ENCODE measurements at places on chromosomes 16 and 17.

GRCh38 chr16:57196753-57197152, 10.6 kb downstream of the RSPRY1 start:
- no peak for DNase-seq

DNA sequence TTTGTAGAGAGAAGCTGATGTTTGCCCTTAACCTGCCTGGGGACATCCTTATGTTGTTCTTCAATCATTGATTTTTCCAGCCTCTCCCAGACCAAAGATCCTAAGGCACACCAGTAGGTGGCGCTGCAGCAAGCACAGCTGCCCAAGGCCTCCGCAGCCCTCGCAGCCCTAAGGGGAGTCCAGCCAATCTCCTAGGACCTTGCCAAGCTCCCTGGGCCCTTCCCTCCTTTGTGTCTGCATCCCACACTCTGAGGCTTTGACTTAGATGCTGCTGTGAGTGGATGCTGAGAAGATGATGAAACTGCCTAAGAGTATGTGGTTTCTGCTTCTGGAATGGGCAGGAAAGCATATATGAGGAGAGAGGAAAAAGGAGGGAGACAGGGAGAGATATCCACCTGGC, 47.1 kb downstream of the SPACA3 start:
- no peak for DNase-seq

- no peak for DNase-seq
Observed at GRCh38 chr16:3576211-3576610, 992 bp downstream of the NLRC3 start.

DNA sequence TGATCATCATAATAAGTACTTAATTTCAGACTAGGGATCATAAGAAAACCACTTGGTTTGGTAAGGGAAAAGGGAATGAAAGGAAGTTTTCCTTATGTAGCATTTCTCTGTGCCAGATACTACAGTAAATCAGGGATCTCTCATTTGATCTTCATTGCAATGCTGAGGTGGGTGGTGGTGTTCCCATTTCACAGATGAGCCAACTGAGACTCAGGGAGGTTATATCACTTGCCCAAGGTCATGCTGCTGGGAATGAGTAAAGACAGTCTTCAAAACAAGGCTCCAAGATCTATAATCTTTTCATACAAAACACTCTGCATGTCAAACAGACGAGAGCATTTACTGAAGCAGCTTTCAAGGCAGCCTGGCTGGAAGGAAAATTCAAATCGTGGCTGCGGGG, 124.6 kb downstream of the GP2 start:
- DNase-seq: no peak

GRCh38 chr17:32546031-32546444, 59.2 kb downstream of the CDK5R1 start:
- DNase-seq: no peak

GRCh38 chr17:62713086-62713881, 85.8 kb downstream of the MRC2 start:
- no peak for DNase-seq

DNA sequence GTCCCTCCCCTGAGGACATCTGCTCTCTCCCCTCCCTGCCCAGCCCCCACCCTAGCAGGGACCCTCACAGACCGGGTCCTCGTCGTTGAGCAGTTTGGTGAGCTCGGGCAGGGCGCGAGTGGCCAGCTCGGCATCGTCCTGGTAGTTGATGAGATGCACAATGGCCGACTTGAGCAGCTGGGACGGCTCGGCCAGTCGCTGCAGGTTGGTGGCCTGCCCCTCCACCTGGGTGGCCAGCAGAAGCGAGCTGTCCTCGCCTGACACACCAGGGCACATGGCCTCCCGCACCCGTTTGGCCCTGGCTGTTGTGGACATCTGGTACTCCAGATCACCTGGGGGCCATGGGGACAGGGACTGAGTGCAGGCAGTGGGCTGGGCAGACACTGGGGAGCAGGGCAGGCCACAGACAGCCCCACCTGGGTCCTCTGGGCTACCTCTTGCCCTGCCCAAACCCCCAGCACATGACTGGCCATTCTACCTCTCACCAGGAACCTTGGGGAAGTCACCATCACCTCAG, 17.1 kb downstream of the JUP start:
- DNase-seq: no peak

DNA sequence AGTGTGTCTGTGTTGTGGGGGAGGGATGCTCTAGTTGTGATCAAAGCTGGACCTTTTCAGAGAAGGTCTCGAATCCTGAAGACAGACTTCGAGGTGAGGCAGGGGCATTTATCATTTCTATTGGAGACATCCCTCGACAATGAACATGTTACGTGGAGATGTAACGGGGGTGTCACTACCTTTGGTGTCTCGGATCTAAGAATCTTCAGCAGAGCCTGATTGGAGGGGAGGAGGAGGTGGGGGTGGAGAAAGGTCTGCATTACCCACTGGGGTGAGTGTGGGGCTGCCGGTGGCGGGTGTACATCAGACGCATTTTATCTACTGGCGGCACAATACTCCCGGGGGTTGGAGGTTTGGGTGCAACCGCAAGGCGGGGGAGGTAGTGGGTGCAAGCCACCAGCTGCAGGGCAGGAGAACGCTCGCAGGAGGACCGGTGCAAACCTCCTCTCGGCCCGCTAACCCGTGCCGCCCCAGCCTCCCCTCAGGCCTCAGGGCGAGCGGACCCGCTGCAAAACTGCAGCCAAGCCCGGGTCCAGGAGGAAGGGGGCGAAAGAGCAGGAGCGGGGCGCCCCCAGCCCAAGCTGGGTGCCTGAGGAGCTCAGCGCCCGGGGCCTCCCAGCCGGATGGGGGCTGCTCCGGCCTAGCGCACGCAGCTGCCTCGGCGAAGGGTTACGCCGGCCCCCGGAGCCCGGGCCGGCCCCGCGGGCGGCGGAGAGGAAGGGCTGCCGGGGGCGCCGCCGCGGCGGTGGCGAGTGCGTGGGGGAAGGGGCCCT, 735 bp downstream of the ZNF652 start:
- peak; percentile 41 for DNase-seq

- DNase-seq: no peak
Observed at GRCh38 chr17:83177611-83178532, 98.5 kb downstream of the METRNL start.

DNA sequence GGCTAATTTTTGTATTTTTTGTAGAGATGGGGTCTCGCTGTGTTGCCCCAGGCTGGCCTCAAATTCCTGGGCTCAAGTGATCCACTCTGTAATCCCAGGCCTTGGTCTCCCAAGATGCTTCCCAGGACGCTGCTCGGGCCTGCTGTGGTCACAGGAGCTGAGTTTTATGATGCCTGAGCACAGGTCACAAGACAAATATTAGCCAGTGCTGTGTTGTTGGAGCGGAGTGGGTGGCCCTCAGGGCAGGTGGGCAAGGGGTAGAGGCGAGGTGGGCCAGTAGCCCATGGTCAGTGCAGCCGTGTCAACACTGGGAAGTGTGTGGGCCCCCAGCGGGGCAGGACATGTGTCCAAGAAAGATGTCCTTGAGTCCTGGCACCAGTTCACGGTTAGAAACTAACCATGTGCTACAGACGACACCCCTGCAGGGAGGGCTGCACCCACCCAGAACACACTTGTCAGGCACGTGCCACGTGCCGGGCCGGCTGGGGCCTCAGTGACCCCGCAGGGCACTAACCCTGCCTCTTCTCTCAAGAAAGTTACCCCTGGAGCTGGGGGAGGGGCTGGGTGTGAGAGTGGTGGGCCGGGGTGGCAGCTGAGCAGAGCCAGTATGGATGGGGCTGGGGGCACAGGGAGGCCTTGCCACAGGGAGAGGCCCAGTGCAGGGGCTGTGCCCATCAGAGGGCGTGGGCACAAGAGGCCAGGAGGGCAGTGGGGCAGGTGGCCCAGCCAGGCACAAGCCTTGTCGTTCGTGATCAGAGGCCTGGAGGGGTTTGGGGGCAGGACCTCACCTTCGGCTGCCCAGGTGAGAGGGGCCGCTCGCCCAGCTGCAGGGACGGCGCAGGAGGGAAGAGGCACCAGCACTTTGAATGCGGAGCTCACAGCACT, 103.1 kb upstream of the CHMP6 start:
- DNase-seq: no peak

GRCh38 chr16:54174201-54174600, 112.4 kb downstream of the IRX3 start:
- DNase-seq: no peak

DNA sequence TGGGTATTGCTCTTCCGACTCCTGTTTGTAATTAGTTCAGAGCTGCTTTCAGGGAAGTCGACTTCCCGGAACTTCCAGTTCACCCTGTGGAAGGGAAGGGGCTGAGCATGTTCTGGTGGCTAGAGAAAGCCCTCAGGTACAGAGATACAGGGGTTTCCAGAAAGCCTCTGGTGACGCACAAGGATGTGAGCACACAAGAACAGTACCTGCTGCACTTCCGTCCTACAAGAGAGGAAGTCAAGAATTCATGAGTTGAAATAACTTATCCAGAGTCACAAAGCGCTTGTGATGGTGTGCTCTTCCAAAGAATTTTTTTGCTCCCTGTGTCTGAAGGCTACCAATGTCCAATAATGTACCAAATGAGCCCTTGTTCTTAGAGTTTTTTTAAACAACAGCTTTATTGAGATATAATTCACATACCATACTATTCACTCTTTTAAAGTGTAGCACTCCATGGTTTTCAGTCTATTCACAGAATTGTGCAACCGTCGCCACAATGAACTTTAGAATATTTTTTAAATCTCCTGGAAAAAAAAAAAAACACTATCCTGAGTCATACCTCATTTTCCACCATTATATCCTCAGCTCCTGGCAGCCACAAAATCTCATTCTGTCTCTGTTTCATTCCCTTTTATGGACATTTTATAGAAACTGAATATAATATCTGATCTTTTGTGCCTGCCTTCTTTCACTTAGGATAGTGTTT, 327.6 kb downstream of the CDH13 start:
- no peak for DNase-seq

- DNase-seq: no peak
Observed at GRCh38 chr17:39904990-39905288, 13.5 kb downstream of the GSDMB start.

- DNase-seq: no peak
Observed at GRCh38 chr17:78535273-78536197, 41.7 kb downstream of the DNAH17 start.

- no peak for DNase-seq
Observed at GRCh38 chr17:7558544-7559319, at the start of gene TNFSF13. TSS of gene TNFSF13 (plus strand) at chr17:7558750. CDS start at chr17:7559040, 290 bp downstream.

Measured in stimulated activated CD4-positive, alpha-beta T cell treated with anti-CD3 and anti-CD28 coated beads, Interleukin-15, amount 100 ng/mL, for 1 hour (primary cell).